ENCODE measurements at places on chromosomes 6 and 20.
A peak's percentile ranks its signal among the peaks of the same experiment; 100 is the strongest.

DNA sequence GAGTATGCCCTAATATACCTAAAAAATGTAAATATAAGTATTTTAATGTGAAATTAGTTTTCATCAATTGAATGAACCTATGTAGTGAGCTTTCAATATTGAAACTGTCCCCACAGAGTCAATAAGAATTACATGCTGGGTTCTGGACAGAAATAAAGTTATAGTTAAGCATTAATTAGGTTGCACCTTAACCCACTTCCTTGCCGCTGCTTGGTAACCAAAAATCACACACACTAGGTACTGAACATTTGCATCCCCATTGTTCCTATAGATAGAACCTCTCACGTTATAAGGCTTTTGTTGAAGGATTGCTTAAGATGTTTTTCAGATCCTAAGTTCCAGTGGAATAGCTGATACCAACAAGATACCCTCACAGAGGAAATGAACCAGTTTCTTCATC lies 237.1 kb upstream of the OPRM1 start:
- no peak overlapping the region for H3K27ac ChIP-seq
- no peak overlapping the region for H3K4me3 ChIP-seq
- H3K4me1 ChIP-seq, result no peaks in the 10 kb centered on the region
- no peaks in the 10 kb centered on the region for H3K27me3 ChIP-seq
- no peak for DNase-seq
- no peaks in the 10 kb centered on the region for H3K36me3 ChIP-seq

- H3K4me3 ChIP-seq, result no peak overlapping the region
- no peak overlapping the region for H3K27ac ChIP-seq
- H3K36me3 ChIP-seq, result peaks cover 29% of the 10 kb centered on the region
- H3K4me1 ChIP-seq, result peaks cover 14% of the 10 kb centered on the region
Measured at GRCh38 chr6:7555671-7556070, 14.2 kb downstream of the DSP start.

- H3K36me3 ChIP-seq, result no peaks in the 10 kb centered on the region
- DNase-seq, result peak; percentile 61
- H3K4me1 ChIP-seq, result no peaks in the 10 kb centered on the region
- H3K27me3 ChIP-seq, result peaks cover 8% of the 10 kb centered on the region
Measured at GRCh38 chr20:48236000-48236970, 451.0 kb upstream of the SULF2 start.

GRCh38 chr20:57532104-57532503 lies 7.2 kb upstream of the CTCFL start:
- no peaks in the 10 kb centered on the region for H3K36me3 ChIP-seq
- H3K27ac ChIP-seq, result no peak overlapping the region
- no peak for DNase-seq
- H3K4me1 ChIP-seq, result no peaks in the 10 kb centered on the region

DNA sequence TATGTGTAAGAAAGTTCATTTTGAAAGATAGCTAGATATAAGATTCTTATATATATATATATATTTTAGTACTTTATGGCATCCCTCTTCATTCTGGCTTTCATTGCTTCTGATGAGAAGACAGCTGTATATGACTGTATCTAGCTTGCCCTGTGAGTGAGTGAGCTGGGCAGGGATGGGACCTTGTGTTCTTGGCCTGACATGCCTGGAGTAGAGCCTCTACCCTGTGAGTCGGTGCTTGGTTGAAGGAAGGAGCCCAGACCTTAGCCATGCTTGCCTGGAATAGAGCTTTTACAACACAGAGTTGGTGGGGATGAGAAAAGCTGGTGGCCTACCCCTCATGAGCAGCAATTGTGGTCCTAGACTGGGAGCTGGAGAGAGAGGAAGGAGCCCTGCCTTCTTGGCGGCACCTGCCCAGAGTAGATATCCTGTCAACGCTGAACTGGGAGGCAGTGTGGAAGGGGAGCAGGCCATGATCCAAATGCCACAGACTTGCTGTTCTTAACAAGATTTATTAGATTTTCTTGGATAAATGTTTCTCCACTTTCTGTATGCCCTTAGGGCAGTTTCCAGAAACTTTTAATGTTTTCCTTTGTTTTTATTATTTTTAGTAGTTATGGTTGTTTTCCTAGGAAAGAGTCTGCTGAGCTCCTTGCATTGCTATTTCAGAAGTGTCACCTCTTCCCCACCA lies 31.6 kb downstream of the FIG4 start:
- no peaks in the 10 kb centered on the region for H3K36me3 ChIP-seq
- no peak overlapping the region for H3K4me3 ChIP-seq
- H3K27me3 ChIP-seq, result no peaks in the 10 kb centered on the region

DNA sequence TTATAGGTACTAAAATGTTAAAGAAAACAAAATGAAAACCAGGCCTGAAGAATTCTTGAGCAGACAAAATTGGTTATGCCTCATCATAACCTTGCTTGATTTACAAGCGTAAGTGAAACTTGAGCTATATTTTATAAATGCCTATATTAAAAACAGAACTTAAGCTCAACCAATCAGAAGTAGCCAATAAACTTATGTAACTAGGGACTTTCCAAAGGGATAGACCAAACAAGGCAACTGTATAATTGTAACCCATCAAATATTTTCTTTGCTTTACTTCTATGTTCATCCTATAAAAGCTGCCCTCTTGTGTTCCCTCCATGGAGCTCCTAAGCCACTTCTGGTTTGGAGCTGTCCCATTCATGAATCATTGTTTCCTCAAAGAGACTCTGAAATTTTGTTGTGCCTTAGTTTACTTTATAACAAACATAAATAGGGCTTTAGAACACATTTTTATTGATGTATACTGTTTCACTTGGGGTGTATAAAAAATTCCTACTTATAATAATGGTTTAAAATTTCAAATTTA lies 101.6 kb upstream of the CARMIL1 start:
- no peaks in the 10 kb centered on the region for H3K27me3 ChIP-seq
- H3K4me1 ChIP-seq, result peaks cover 42% of the 10 kb centered on the region
- no peak overlapping the region for H3K4me3 ChIP-seq
- H3K36me3 ChIP-seq, result no peaks in the 10 kb centered on the region

- H3K27ac ChIP-seq, result peak overlapping the region; percentile 93
- H3K27me3 ChIP-seq, result no peaks in the 10 kb centered on the region
- DNase-seq, result peak; percentile 77
- H3K4me1 ChIP-seq, result peaks cover 33% of the 10 kb centered on the region
- peak overlapping the region; percentile 89 for H3K4me3 ChIP-seq
Measured at GRCh38 chr6:17705778-17706579, 746 bp downstream of the NUP153 start.

GRCh38 chr6:39610221-39610620 lies 115.0 kb downstream of the KIF6 start:
- no peak overlapping the region for H3K27ac ChIP-seq
- DNase-seq, result no peak
- no peak overlapping the region for H3K4me3 ChIP-seq
- no peaks in the 10 kb centered on the region for H3K4me1 ChIP-seq
- H3K36me3 ChIP-seq, result no peaks in the 10 kb centered on the region

- no peaks in the 10 kb centered on the region for H3K27me3 ChIP-seq
- H3K4me1 ChIP-seq, result no peaks in the 10 kb centered on the region
- no peak overlapping the region for H3K4me3 ChIP-seq
- H3K36me3 ChIP-seq, result no peaks in the 10 kb centered on the region
- no peak for DNase-seq
- H3K27ac ChIP-seq, result no peak overlapping the region
Measured at GRCh38 chr6:110116258-110116657, 63.2 kb downstream of the WASF1 start.

DNA sequence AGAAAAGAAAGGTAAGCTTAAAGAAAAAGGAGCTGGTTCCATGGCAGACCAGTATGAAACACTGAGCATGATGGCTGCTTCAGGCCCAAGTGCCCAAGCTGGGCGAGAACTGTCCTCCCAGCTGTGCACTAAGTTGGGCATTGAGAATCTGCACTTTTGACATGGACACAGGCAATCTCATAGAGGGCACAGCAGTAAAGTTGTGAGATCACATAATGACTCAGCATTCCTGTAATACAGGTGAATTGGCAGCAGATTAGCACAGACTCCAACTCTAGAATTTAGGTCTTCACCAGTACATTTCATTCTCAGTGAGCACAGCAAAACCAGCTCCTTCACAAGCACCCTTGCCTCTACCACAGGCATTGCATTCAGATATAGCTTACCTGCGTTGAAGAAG lies 343.4 kb downstream of the PKHD1 start:
- DNase-seq, result peak; percentile 6
- no peak overlapping the region for H3K27ac ChIP-seq
- no peak overlapping the region for H3K4me3 ChIP-seq
- H3K27me3 ChIP-seq, result no peaks in the 10 kb centered on the region
- no peaks in the 10 kb centered on the region for H3K36me3 ChIP-seq

- DNase-seq, result no peak
- H3K4me1 ChIP-seq, result peaks cover 3% of the 10 kb centered on the region
- peak overlapping the region; percentile 72 for H3K4me3 ChIP-seq
- no peaks in the 10 kb centered on the region for H3K36me3 ChIP-seq
- H3K27ac ChIP-seq, result no peak overlapping the region
Measured at GRCh38 chr6:41318261-41318653, 17.2 kb upstream of the NCR2 start.

DNA sequence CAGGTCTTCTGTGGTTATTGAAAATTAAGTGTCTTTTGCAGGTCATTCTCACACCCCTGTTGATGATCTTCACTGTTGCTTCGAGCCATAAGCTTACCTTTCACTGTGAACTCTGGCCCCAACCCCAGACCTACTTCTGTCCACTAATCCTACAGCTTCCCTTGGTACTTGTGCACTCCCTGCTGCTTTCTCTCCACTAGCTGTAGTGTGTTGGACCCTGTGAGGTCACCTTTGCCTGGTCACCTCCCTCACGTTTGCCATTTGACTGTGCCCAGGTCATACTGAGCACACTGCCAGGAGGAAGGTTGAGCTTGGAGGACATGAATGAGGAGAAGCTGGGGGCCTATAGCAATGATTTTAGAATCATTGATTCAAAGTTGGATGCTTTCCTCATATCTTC lies 94.0 kb downstream of the PLCB1 start:
- no peak overlapping the region for H3K27ac ChIP-seq
- H3K4me1 ChIP-seq, result peaks cover 14% of the 10 kb centered on the region
- DNase-seq, result no peak

GRCh38 chr6:49606721-49607390 lies 29.8 kb downstream of the RHAG start:
- no peaks in the 10 kb centered on the region for H3K36me3 ChIP-seq
- no peaks in the 10 kb centered on the region for H3K27me3 ChIP-seq
- DNase-seq, result peak; percentile 51
- H3K4me1 ChIP-seq, result no peaks in the 10 kb centered on the region
- no peak overlapping the region for H3K4me3 ChIP-seq

- DNase-seq, result peak; percentile 73
- peaks cover 5% of the 10 kb centered on the region for H3K4me1 ChIP-seq
- H3K36me3 ChIP-seq, result no peaks in the 10 kb centered on the region
Measured at GRCh38 chr20:35293303-35294292, 1.4 kb upstream of the FAM83C start.

DNA sequence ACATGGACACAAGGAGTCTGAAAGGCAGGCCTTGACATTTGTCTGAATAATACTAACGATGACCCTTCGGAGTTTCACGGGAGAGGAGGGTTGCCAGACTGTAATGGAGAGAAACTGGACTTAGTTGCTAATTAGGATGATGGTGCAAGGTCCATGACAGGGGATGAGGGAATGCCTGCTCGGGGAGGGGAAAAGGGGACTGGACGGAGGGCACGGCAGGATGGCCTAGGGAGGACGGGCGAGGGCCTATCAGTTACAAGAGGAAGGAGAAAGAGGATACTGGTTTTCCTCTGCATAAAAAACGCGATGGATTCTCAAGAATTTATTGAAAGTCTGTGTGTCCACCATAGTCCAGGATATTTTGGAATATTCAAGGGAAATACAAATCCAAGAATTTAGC lies 42.7 kb downstream of the IRAK1BP1 start:
- no peak for DNase-seq
- no peaks in the 10 kb centered on the region for H3K27me3 ChIP-seq
- peaks cover 13% of the 10 kb centered on the region for H3K4me1 ChIP-seq
- no peak overlapping the region for H3K27ac ChIP-seq

DNA sequence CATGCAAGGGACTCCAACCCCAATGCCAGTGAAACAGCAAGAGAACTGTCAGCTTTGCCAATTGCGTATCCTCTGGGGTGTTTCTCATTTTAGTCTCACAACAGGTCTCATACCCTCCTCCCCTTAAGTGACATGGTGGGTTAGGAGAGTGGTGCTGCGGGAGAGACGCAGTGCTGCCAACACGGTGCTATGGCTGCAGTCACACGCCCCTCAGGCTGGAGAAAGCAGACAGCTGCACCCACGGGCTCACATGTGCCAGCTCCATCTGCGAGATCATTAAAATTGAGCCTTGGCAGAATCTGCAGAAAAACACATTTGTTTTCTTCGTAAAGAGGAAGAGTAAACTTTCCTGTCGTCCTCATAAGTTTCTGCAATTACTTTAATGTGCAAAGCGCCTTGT lies 114.7 kb downstream of the ANKRD60 start:
- no peak overlapping the region for H3K27ac ChIP-seq
- no peak for DNase-seq
- H3K4me3 ChIP-seq, result no peak overlapping the region
- peaks cover 16% of the 10 kb centered on the region for H3K4me1 ChIP-seq

DNA sequence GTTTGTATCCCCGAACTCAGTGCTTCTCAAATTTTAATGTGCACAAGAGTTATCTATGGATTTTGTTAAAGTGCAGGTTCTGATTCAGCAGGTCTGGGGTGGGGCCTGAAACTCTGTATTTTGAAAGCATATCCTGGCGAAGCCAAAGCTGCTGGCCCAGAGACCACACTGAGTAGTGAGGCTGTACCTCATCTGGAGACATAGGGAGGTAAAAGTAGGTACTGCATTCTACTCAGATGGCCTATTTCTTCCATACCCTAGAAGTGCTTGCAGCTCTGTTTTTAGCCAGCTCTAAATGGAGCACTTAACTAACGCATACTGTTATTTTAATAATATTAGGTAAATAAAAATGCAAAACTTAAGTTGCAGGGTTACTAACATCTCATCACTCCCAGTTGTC lies 241.6 kb upstream of the PRND start:
- H3K27ac ChIP-seq, result no peak overlapping the region
- H3K27me3 ChIP-seq, result no peaks in the 10 kb centered on the region
- H3K4me1 ChIP-seq, result peaks cover 13% of the 10 kb centered on the region
- no peak for DNase-seq
- no peak overlapping the region for H3K4me3 ChIP-seq

DNA sequence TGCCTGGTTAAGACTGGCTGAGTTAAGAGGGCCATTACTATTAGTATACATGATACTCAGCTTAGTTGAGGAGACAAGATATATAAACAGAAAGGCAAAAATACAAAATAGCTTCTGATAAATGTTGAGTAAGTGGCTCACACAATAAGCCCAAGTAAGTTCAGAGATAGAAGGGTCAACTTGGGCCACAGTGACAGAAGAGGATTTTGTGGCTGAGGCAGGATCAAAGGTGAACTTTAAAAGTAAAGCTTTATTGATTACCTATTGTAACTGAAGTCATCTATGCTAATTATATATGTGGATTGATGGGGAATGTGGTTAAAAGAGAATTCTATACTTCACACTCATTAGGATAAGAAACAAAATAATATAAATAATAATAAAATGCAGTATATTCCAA lies 80.8 kb downstream of the PHACTR2 start:
- H3K4me3 ChIP-seq, result no peak overlapping the region
- H3K27me3 ChIP-seq, result no peaks in the 10 kb centered on the region
